Stimulated activated CD8-positive, alpha-beta memory T cell treated with anti-CD3 and anti-CD28 coated beads, Interleukin-2, amount 100 ng/mL, for 48 hours (primary cell): ENCODE measurements at places on chromosomes 1 and 21.

- DNase-seq: no peak
These were observed 41.3 kb upstream of the ENAH start for GRCh38 chr1:225694151-225694603.

DNA sequence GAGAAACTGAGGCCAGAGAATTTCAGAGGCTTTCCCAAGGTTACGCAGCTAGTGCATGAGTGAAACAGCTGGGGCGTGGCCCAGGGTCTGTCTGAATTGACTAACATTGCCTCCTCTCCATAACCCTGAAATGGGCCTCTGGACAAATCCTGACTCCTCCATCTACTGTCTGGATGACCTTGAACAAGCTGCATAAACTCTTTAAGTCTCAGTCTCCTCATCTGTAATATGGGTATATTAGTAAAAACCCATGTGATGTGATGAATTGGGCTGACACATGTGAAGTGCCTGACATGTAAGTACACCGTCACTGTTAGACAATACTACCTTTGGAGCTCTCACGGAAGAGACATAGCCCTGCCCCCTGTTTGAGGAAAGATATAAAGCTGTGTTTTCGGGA is 12.3 kb upstream of the FGR start:
- no peak for DNase-seq

GRCh38 chr1:5312293-5312674 is 657.9 kb downstream of the AJAP1 start:
- no peak for DNase-seq

GRCh38 chr1:153610811-153611301 is 2.1 kb downstream of the S100A16 start:
- no peak for DNase-seq

DNA sequence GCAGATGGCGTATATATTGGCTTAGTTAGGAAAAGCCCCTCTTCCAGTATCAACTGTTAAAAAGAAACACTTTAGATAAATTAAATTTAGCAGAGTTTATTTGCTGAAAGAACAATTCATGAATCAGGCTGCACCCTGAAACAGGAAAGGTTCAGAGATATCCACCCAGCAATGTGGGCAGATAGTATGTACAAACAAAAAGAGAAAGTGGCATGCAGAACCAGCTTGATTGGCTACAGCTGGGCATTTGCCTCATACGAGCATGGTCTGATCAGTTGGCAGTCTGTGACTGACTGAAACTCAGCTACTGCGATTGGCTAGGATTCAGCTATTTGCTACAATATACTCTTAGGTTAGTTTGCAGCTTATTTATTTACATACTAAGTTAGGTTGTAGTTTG is 98.2 kb downstream of the ZC3H11B start:
- no peak for DNase-seq

- no peak for DNase-seq
These were observed 132.8 kb downstream of the CASZ1 start for GRCh38 chr1:10663678-10664035.

- DNase-seq: peak; percentile 32
These were observed 10.0 kb upstream of the ARHGAP29 start for GRCh38 chr1:94247138-94248094.

DNA sequence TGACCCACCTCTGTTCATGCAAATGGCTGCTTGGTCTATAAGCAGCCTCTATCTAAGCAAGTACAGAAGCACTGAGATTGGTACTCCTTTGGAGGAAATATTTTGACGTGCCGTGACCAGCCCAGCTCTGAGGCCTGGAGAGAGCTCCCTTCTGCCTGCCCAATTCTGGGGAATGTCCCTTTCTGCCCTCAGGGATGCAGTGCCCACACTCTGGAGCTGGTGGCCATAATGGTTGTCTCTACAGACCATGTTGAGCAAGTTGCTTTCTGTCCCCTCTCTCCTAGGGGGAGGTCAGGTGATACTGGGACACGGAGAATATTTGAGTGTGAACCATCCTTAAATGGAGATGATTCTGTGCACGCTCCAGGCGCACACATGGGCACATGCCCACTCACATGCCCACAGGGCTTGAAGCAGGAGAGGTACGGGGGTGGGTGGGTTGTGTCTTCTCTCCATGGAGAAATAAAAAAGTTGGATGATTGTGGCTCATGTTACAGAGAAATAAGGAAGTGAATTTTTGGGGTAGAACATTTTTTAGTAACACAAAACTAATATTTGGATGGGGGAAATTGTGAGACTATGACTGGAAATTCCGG is 13.9 kb upstream of the ALPL start:
- DNase-seq: no peak

- DNase-seq: no peak
These were observed 81.8 kb downstream of the WDR4 start for GRCh38 chr21:42797522-42797921.

DNA sequence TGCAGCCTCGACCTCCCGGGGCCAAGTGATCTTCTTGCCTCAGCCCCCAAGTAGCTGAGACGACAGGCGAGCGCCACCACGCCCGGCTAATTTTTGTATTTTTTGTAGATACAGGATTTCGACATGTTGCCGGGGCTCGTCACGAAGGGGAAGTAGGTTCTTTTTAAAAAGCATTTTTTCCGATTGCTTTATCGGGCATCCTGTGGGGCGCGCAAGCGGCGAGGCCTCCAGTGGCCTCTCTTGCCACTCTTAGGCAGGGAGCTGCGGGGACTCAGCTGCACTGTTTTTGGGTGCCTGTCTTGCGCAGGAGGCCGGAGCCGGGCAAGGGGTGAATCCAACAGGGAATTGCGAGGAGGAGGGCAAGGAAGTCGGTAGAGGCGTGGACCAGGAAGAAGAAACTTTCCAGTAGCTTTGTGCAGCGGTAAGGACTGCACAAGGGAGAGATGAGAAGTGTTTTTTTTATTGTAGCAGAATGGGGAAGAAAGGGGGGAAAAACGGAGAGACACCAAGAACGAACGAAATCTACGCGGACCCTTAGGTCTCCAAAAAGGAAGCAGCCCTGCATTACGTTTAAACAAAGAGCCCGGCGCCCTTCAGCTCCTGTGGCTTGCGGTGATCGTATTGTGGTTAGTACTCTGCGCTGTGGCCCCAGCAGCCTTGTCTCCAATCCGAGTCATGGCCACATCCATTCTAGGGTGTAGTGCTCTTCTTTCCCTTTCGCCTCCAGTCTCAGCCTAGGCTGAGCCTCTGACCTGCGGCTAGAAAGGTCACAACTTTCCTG is 164.8 kb downstream of the PPIAL4G start:
- DNase-seq: peak; percentile 56
